ENCODE measurements at places on chromosomes 3 and 15.

- no peak for DNase-seq
These were observed 32.9 kb upstream of the FBLN2 start for GRCh38 chr3:13515786-13516759.

- no peak for DNase-seq
These were observed 394.3 kb upstream of the C2CD4B start for GRCh38 chr15:62559381-62559733.

DNA sequence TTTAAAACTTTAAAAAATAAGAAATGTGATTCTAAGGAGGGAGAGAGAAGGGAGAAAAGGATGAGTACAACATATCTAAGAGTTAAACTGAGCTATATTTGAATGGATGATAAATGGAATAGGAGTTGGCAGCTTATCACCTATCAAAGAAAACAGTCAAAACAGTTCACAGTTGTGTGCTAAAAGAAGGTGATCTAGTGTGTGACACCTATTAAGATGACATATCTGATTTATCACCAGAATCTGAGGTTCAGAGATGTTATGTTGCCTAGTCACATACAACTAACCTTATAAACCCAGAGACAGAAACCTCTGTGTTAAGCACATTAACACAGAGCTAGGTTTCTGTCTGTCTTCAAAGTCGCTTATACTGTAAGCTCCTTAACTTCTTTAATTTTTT is 3.0 kb downstream of the ATP13A3 start:
- no peak for DNase-seq

DNA sequence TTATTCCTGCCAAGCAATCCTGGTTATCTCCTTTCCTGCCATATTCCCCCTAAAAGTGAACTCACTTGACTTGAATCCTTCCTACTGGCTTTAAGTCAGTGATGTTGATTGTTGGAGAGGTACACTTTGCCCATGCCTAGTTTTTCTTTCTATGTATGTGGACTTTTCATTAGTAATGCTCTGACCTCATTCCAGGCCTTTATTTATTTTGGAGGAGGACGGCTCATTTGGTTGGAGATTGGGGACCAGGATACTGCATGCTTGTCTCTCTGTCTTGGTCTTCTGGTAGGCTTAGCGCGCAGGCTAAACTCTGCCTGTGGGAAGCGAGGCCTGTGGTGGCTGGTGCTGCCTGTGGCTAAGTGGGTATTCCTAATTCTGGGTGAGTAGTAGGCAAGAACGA is 29.1 kb upstream of the MTMR10 start:
- no peak for DNase-seq

DNA sequence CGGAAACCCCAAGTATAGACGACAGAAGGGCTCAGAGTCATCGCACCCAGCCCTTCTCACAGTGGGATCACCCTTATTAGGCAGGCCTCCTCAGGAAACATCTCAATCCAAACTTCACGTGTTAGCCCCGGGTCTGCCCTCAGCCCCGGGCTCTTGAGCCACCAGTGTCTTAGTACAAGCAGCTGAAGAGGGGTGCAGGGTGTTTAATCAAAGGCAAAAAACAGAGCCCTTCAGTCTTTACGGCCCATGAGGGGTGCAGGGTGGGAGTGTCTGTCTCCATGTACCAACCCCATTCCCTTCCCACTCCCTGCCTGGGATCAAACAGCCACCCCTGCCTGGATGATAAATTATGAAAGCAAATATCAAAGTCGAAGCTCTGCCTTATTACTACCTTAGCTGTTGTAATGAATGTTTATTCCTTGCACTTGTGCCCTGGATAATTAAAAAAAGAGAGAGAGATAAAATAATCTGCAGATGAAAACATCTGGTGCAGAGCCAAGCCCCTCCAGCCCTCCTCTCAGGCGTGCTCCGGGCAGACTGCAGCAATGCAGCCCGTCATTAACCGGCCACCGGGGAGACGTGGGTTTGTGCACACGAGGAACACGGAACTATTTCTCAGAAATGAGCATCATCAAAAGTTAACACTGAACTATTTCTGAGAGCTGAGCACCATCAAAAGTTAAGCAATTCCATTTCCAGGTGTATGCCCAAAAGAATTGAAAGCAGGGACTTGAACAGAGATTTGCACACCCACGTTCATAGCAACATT is 64.5 kb downstream of the ADAMTS17 start:
- no peak for DNase-seq

GRCh38 chr15:69104050-69104750 is 56.2 kb upstream of the GLCE start:
- DNase-seq, result no peak

- no peak for DNase-seq
These were observed 23.6 kb upstream of the CADPS start for GRCh38 chr3:62898530-62899496.

DNA sequence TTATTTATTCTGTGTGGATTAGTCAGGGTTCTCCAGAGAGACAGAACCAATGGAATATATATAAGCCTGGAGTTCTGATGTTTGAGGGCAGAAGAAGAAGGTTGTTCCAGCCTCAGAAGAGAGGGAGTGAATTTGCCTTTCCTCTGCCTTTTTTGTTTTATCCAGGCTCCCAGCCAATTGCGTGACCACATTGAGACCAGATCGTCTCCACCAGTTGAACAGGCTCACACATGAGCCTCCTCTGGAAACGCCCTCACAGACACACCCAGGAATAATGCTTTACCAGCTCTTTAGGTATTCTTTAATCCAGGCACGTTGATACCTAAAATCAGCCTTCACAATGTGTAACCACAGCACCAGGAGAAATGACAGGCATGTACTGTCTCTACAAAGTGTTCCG is 923.1 kb downstream of the TBL1XR1 start:
- no peak for DNase-seq

GRCh38 chr3:170424879-170425278 is 6.2 kb downstream of the CLDN11 start:
- DNase-seq, result no peak

- DNase-seq, result no peak
These were observed 61.7 kb downstream of the XXYLT1 start for GRCh38 chr3:195209083-195209846.

GRCh38 chr15:77030928-77031375 is 36.0 kb downstream of the PSTPIP1 start:
- no peak for DNase-seq

DNA sequence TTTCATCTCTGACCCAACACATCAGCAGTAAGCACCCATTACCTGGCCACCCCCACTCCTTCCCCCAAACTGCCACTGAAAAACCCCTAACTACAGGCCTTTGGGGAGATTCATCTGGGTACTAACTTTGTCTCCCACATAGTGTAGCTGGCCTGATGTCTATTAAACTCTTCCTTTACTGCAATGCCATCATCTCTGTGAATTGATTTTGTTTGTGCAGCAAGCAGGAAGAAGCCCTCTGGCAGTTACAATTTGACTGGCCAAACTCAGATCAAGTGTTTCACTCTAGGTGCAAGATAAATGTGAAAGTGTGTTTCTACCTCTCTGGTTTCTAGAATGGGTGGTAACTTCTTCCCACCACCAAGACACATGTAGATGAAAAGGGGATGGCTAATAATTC is 26.7 kb upstream of the OR5K4 start:
- no peak for DNase-seq

DNA sequence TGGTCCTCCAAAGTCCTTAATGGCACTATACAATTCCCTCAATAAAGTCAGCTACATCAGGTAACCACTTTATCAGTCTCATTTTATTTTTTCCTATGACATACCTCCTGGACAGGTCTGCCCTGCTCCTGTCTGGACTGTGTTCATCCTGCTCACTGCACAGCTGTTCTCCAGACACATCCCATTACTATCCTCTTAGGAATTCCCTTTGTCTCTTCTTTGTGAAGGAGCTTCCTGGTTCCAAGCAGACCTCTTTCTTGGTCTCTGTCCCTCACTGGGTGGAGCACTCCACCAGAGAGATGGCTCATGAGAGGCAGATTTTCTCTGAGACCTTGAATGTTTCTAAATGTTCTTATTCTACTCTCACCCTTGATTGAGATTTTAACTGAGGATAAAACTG is 60.1 kb downstream of the KY start:
- no peak for DNase-seq

DNA sequence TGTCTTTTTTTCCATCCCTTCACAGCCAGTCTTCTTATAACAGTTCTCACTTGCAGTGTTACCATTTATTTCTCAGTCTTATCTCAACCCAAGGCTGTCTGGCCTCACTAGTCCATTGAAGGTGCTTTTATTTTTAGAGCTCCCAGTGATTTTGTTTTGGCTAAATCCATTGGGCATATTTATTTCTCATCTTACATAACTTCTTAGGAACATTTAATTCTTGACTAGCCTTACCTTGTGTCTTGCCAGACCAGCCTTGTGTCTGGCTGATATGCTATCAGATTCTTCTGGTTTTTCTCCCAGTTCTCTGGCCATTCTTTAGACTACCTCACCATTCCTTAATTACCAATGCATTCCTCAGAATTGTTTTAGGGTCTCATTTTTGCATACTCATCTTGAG is 42.3 kb upstream of the TUSC7 start:
- DNase-seq, result no peak

DNA sequence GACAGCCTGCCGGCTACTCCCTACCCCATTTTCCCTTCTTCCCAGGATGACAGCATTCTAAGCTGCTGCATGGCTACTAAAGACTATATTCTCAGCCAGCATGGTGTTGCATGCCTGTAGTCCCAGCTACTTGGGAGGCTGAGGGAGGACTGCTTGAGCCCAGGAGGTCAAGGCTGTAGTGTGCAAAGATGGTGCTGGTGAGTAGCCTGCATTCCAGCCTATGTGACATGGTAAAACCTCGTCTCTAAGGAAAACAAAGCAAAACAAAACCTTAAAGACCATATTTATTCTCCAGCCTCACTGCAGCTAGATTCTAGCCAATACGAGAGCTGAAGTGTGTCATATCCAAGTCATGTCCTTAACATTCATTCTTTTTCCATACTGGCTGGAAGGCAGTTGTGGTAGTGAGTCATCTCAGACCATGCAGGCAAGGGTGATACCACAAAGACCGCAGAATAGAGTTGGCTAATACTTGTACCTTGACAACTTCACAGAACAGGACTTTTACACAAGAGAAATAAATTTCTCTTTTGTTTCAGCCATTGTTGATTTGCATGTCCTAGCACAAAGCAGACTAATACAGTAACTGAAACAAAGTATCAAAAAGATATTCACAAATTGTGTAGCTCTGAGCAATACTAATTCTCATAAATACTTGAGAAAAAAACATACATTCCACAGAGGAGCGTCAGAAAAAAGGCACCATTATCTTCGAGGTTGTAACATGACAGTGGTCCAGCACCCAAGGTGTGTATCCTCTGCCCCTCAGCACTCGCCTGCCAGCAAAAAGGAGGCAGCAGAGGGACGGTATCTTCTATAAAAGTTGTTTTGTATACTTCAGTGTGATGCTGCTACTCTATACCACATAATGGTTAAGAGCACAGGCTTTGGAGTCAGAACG is 14.8 kb downstream of the PBRM1 start:
- DNase-seq, result no peak

- DNase-seq, result no peak
These were observed 126.6 kb upstream of the ADAMTS9 start for GRCh38 chr3:64814351-64814750.

DNA sequence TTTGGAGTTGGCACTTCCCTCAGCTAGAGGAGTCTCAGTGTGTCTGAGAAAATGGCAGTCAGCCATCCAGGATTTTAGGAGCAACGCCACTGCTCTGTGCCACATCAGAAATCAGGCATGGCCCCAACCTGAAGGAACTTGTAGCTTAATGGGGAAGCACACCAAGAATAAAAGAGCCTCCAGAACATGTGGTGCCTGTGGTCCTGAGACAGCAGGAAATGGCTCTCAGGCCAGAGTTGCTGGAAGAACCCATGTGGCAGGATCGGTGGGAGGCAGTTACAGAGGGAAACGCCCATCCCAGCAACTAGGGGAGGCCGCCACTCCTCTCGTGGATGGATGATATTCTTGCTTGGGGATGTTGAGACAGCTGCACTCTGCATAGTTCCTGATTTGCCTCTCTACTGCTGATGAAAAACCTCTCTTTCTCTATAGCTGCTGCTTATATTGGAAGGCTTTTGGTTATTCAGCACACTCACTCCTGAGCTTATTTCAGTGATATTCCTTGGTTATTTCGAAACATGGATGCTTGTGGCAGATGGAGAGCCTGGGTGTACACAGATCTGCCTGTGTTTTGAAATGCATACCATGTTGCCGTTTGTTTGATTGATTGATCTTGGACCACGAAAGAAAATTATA is 52.4 kb downstream of the KLHL25 start:
- DNase-seq, result no peak

- no peak for DNase-seq
These were observed 32.2 kb downstream of the ANAPC13 start for GRCh38 chr3:134453631-134454030.

DNA sequence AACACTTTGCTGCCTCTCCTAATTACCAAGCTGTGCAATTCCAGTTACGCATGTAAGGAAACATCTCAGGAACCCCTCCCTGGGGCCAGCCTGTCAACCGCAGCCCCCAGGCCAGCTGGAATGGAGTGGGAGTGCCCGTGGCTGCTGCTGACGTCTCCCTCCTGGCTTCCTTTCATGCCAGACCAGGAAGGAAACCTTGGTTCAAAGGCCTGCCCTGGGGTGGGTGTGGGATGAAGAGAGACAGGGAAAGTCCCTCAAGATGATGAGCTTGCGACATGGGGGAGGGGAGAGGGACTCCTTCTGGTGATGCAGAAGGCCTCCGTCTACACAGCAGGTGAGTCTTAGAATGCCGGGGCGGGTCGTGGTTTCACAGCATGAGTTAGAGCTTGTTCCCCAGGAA is 11.4 kb upstream of the CYP11A1 start:
- DNase-seq, result no peak

DNA sequence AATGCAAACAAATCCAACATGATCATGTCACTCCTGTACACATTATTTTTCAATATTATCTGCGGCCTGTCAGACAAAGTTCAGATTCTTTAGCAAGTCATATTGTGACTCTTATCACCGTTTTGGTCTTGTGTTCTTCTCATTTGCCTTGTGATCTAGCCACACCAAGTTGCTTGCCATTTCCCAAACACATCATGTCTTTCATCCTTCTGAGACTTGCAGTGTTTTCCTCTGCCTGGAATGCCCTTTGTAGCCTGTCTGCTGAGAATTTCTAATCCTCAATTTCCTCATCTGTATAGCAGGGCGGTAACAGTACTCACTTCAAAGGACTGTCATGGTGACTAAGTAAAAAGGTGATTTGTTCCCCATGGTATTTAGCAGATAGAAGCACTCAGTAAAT is 135.0 kb downstream of the GREM1 start:
- no peak for DNase-seq

- no peak for DNase-seq
These were observed 84.8 kb downstream of the RAP2B start for GRCh38 chr3:153246806-153247205.

DNA sequence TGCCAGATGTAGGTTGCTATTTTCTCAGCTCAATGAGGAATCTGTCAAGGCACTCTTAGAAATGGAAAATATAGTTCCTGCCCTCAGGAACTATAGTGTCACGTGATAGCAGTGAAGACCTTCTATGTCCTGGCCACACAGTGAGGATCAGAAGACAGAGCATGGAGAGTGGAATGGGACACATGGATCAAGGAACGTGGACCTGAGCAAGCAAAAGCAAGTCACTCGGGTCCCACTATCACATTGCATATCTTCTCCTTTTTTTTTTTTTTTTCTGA is 21.2 kb downstream of the SMAD3 start:
- no peak for DNase-seq

Data from nephron progenitor cell (in vitro differentiated cells).